Natural killer cell (primary cell): ENCODE measurements at places on chromosomes 11 and 22.

DNA sequence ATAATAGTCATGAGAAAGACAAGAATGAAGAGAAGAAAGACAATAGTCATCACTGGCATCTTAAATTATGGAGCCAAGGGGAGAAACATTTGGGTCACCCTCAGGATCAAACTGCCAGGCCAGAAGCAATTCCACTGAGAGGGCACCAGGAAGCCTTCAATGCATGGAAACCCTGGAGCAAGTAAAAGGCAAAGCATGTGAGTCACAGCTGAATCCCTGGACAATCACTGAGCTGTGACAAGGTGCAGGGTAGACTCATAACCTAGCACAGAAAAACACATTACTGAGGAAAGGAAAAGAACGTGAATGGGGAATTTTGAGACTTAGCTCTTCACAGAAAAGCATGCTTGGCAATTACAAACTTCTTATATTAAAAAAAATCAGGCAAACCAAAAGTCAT lies 1.6 kb downstream of the KCNJ1 start:
- DNase-seq, result no peak

- no peak for DNase-seq
These were observed 4.2 kb downstream of the UNC93B1 start for GRCh38 chr11:67999704-68000103.

DNA sequence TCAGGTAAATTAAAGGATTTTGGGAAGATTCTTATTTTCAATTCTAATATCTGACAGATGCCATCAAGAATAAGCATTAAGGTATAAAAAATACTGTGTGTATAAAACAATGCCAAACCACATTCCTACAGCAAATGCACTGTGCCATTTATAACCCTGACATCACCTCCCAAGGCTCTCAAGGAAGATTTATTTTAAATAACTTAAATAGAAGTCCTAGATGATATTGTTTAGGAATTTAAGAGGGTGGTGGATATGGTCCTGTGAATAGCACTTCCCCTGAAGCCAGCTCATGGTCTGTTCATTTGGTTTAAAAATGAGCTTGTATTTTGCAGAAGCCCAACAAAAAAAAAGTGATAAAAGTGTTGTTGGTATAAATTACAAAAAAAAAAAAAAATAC lies 32.1 kb downstream of the PPIL2 start:
- no peak for DNase-seq

- no peak for DNase-seq
These were observed 51.5 kb downstream of the ALG9 start for GRCh38 chr11:111819829-111820237.

- DNase-seq, result no peak
These were observed 1465.0 kb downstream of the TBC1D22A start for GRCh38 chr22:48227341-48228018.

DNA sequence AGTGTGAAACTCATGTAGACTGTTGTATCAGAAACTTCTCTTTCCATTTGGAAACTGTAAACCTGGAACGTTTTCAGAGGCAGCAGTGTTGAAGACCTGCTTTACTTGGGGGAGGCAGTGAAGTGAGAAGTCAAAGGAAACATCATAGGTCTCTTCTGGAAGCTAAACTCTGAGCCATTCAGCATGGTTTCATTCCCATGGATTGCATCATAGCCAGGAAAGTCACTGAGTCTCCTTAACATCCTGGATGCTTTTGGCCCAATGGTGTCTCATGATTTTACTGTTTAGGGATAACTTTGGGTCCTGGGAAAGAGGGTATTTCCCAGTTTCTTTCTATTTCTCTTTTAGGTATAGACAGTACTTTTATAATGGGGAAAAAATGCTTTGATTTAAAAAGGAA lies 153.2 kb upstream of the E2F8 start:
- no peak for DNase-seq

DNA sequence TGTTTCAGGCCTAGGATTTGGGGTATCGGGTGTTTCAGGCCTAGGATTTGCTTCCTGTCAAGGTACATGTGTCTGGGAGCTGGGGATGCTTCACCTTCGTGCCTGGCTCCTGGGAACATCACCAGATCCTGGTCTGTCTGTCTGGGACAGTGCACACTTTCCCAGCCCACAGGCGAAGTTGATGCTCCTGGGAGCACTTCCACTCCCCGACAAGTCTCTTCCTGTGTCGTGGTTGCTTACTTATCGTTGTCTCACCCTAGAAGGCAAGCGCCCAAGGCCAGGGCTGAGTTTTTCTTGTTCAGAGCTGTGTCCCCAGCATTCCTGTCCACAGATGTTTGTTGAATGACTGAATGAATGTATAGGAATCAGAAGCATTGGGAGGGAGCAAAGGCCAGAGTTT lies 71.5 kb downstream of the LINC01488 start:
- no peak for DNase-seq

GRCh38 chr11:58641803-58642581 lies 19.5 kb downstream of the CNTF start:
- no peak for DNase-seq

GRCh38 chr11:86746514-86746913 lies 53.8 kb upstream of the PRSS23 start:
- DNase-seq, result no peak

DNA sequence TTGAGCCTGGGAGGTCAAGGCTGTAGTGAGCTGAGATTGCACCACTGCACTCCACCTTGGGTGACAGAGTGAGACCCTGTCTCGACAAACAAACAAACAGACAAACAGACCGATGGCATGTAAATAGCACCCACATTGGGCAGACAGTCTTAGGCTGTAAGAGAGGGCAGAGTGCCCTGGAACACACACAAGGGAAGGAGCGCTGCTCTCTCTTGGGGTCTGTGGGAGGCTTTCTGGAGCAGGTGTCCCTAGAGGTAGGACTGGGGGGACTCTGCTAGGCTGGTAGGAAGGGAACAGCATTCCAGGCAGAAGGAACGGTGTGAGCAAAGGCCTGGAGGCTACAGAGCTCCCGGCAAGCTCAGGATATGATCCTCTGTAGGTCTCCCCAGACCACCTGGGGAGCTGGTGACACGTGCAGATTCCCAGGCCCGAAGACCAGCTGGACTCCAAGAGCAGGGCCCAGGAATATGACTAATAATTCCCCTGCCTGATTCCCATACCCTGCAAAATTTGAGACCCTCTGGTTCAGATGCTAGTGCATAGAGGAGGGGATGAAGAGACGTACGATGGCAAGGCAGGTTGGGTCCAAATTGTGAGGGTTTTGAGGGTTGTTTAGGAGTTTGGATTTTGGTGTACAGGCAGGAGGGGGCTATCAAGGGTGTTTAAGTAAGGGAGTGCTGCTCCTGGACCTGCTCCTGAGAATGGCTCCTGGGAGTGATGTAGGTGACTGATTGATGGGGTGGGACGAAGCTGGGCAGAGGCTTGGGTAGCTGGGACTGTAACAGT lies 11.6 kb downstream of the SMIM38 start:
- no peak for DNase-seq

DNA sequence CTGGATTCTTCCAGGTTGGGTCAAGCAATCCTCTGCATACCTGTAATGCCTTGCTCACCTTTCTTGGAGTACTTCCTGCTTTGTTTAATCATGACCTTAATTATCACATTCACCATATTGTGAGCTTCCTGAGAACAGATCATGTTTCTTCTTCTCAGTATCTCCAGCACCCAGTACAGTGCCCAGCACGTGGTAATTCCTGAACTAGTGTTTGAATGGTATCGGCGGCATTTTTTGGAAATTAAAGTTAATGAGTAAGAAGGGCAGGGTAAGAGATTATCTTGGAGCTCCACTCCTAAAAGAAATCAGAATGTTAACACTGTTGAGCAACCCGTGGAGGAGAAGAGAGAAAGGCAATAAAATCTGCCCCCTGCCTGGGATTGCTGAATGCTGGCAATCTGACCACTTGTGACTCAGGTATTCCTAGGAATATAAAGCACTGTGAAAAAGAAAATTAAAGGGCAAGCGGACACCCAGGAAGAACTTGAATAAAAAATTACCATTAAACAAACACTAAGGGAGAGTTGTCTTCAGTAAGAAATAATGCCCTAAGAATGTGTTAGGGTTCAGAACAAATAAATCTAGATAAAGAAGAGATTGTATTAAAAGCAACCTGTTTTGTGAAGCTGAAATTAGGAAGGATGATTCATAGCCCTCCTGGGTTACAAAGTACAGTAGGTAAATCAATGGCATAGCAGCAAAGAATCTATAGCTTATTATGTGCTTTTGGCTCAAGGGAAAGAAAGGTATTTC lies 92.9 kb downstream of the PDHX start:
- DNase-seq, result no peak

DNA sequence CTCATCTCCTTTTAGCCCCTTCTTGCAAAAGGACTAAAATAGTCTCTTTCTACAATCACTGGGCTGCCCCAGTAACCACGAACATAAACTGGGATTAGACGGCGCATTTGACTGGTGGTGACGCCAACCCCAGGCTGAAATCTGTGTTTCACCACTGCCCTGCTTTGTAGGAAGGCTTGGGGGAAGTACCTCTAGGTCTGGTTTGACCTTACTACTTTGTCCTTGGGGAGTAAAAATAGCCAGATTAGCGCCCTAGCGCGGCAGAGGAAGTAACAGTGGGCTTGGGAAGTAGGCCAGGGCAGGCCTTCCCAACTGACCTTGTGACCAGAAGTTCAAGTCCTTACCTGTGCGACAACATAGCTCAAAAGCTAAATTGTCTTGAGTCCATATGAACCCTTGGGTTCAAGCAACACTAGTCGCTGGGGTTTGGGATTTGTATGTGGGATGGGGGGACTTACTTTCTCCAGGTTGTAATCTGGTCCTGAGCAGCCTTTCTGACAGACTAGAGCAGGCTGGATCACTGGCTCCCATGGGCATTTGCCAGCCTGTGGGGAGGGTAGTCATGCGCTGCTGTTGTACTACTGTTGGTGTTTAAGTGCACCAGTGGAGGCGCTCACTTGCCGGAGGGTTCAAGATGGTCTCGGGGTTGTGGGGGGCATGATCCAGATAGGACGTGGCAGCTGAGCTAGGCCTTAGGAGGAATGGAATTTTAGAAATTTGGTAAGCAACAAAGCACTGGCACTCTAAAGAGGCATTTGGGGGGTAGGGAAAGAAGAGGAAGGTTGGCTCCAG lies 953 bp upstream of the PACS1 start:
- DNase-seq, result peak; percentile 37

DNA sequence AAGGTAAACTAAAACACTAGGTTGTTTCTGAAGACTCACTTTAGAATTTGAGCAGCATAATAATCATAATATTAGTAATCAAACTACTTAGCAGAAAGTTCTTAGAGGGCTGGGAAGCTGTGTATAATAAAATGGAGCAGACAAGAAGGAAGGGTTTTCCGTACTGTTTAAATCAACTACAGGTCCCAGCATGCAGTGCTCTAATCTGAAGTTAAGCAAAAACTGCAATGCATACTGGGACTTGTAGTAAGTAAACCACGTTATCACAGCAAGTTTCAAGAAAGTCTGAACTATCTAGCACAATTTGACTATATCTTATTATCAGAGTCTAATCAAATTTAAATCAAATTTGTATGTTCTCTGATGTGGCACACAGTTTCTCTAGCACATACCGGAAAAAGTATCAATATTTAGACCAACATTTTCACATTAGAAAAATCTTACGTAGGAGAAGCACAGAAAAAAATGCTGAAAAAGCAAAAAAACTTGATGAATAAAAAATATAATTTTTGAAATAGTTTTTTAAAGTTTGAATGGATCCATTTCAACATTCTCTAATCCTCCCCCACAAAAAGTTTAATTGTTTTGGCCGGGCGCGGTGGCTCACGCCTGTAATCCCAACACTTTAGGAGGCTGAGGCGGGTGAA lies 8.2 kb downstream of the PHF21A start:
- peak; percentile 83 for DNase-seq

DNA sequence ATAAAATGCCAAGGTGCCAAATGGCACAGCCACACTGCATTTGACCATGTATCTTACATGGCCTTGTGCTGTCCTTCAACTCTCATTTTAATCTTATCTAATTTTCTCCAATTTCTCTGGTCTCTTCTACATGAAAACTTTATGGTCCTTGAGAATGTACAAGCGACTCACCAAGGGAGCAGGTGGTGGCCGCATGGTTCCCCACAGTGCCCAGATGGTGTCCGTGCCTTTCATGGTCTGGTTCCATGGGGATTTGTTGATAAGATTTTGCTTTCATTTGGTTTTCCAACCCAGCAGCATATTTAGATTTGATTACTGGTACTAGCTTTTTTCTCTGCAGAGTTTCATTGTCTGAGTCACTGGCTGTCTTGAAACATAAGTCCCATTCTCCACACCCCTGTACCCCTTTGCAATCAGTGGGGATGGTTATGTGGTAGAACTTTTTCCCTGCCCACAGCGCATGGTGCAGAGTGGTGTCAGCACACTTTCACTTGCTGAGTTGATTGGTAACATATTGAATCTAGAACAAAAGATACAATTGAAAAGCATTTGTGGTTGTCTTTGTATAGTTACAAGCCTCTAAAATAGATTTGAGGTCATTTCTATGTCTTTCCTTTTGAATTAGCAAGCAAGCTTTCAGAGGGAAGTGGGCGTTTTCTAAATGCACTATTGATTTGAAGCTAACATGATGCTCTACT lies 24.1 kb downstream of the ZNRF3 start:
- DNase-seq, result no peak

DNA sequence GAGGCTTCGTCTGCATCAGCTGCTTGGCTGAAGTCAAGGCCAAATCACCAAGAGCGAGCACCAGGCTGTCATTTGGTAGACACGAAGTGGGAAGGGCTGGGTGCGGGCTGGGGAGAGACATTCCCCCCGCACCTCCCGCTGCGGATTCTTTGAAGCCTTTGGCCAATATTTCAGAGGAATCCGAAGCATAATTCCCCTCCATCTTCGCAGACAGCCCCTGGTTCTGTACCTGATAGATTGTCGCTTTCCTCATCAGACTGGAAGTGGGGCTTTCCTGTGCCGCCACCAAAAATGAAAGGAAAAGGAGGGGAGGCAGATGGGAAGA lies 15.3 kb downstream of the BLID start:
- DNase-seq, result no peak

GRCh38 chr22:28917747-28918549 lies 34.6 kb downstream of the ZNRF3 start:
- DNase-seq, result no peak

DNA sequence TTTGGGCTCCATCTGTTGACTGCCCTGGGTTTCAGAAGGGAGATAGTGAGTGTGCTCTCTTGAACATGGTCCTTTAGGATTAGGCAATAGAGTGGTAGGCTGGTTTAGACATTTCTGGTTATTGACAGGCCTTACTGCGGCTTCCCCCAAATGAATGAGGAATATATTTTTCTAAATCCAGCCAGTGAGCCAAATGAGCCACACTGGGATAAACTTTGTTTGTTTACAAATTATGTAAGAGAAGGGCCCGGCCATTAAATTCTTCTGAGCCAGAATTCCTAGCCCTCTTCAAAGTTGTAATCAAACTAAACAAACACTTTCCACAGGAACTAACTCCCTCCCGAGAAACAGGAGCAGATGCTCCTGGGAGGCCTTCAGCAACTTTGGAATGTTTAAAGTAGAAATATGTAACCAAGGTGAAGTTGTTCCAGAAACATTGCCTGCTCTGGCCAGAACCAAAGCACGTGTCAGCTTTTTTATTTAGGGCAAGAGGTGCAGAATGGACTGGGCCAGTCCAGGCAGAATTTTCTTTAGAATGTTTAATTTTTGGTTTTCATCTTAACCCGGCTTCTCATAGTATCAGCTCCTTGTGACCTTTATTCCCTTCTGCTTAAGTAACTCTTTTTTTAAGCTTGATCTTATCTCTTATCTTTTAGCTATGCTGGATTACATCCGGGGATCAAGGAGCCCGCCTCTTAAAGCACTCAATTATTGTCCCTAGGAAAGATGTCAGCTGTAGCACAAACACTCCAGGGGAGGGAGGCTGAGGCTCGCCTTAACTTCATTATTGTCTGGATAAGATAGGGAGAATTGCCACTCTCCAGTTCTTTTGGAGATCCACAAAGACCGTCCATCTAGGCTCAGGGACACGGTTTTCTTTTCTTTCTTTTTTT lies 28.7 kb downstream of the ZNRF3 start:
- DNase-seq, result no peak
